Activated naive CD4-positive, alpha-beta T cell treated with anti-CD3 and anti-CD28 coated beads, Interleukin-2, amount 10 ng/mL, durations not matched to agents 7 days and 5 days (primary cell): ENCODE measurements at places on chromosomes 4 and X.

DNA sequence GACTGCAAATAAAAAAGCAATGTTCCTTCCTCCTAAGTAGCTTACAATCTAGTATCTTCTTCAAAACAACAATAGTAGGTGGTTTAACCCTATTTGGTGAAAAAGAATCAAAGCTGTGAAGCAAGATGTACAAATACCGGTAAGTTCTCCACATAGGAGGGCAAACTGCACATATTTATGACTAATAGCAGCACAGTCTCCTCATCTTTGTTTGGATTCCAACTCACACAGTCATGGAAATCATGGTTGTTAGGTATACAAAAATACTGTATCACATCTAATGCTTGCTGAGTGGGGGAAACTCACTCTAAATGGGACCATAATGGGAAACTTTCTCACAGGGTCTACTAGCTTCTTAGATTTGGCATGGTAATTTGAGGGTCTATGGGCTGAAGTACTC lies 597.2 kb downstream of the INPP4B start:
- no peak overlapping the region for H3K27ac ChIP-seq
- H3K27me3 ChIP-seq, result no peaks in the 10 kb centered on the region
- no peak for DNase-seq
- H3K4me3 ChIP-seq, result no peak overlapping the region
- H3K36me3 ChIP-seq, result peaks cover 47% of the 10 kb centered on the region

- no peaks in the 10 kb centered on the region for H3K36me3 ChIP-seq
- H3K27ac ChIP-seq, result no peak overlapping the region
These were observed 556.7 kb upstream of the BOD1L1 start for GRCh38 chr4:14184265-14184664.

- no peaks in the 10 kb centered on the region for H3K36me3 ChIP-seq
- no peak overlapping the region for H3K27ac ChIP-seq
- no peak overlapping the region for H3K4me3 ChIP-seq
- peaks cover 15% of the 10 kb centered on the region for H3K27me3 ChIP-seq
- no peak for DNase-seq
- H3K4me1 ChIP-seq, result no peaks in the 10 kb centered on the region
These were observed 71.5 kb upstream of the UCP1 start for GRCh38 chr4:140640150-140640748.

DNA sequence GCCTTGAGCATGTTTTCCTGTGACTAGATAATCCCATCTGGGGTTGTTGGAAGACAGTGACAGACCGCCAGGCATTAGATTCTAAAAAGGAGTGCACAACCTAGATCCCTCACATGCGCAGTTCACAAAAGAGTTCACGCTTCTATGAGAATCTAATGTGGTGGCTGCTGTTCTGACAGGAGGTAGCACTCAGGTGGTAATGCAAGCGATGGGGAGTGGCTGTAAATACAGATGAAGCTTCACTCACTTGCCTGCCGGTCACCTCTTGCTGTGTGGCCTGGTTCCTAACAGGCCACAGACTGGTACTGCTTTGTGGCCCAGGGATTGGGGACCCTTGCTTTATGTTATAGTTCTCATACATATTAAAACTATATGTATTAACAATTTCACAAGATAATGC lies 81.9 kb upstream of the TMLHE start:
- H3K4me1 ChIP-seq, result no peaks in the 10 kb centered on the region
- no peaks in the 10 kb centered on the region for H3K36me3 ChIP-seq
- DNase-seq, result no peak
- H3K4me3 ChIP-seq, result no peak overlapping the region

DNA sequence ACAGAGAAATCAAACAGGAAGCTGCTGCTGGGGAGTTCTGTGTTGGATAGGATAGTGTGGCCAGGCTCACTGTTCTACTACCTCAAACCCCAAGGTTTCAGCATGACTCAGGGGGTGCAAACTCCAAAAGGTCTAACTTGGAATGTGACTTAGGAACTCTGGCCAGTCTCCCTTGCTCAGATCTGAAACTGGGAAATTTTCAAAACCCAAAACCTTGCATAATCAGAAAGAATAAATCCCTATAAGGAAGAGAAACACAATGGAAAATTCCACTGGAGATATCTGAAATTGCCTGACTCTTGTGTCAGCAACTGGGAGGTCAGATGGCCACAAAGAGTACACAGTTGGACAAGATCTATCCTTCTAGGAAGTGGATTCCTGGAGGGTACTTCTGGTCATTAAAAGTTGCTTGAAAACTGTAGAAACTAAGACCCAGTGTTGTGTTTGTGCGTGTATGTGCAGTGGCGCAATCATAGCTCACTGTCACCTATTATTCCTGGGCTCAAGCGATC lies 58.0 kb downstream of the PPEF2 start:
- no peak overlapping the region for H3K4me3 ChIP-seq
- peaks cover 3% of the 10 kb centered on the region for H3K27me3 ChIP-seq
- no peaks in the 10 kb centered on the region for H3K36me3 ChIP-seq
- DNase-seq, result no peak
